NCI-H187 (cell line): ENCODE measurements at places on chromosomes 6 and 20.

DNA sequence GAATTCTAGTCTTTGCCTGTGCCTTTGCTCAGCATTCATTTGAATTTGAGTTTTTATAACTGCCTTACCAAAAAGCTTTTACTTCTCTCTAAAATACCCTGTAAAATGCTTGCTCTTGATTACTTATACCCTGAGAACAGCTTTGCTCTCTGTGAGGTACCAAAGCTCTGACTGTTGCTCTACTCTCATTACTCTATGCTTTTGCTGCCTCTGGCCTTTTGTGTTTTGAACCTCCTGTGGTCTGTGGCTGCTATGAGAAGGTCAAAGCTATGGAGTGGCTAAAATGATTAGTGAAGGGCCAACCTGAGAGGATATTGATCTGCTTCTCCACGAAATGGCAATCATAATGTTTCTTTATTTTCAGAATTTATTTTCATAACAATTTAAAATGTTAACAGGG, 375.6 kb upstream of the IMPG1 start:
- DNase-seq = no peak

DNA sequence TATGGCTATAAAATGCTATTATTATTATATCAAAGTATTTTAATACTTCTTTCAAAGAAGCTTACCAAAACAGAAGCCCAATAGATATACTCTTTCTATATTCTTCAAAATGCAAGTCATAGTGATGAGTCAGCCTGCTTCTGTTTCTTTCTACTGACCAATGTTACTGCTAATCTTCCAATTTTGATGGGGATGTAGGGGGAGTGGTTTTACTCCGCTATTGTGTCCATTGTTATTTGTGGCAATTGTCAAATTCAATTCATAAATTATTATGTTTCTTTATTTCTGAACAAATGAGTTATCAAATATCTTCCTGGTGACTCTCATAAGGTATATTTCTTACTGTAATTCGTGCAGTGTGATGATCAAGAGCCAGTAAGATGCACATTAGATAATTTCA, 221.5 kb upstream of the DEFB112 start:
- no peak for DNase-seq

- DNase-seq = no peak
Observed at GRCh38 chr20:18428490-18429173, 38.2 kb downstream of the DZANK1 start.

- DNase-seq = no peak
Observed at GRCh38 chr6:119459207-119459974, 109.8 kb upstream of the MAN1A1 start.

DNA sequence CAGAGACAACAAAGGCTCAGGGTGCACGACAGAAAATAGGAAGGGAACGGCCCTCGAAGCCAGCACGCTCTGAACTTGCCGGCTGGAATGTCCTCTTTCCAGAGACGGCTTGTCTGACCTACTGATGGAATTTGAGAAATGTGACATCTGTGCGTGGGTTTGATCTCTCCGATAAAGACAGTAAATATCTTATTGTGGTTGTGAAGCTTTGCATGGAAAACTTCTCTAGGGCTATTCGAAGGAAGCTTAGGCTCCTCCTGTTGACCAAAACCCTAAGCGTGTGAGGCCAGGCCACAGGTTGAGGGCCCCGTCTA, 247.3 kb downstream of the ZNF217 start:
- no peak for DNase-seq

DNA sequence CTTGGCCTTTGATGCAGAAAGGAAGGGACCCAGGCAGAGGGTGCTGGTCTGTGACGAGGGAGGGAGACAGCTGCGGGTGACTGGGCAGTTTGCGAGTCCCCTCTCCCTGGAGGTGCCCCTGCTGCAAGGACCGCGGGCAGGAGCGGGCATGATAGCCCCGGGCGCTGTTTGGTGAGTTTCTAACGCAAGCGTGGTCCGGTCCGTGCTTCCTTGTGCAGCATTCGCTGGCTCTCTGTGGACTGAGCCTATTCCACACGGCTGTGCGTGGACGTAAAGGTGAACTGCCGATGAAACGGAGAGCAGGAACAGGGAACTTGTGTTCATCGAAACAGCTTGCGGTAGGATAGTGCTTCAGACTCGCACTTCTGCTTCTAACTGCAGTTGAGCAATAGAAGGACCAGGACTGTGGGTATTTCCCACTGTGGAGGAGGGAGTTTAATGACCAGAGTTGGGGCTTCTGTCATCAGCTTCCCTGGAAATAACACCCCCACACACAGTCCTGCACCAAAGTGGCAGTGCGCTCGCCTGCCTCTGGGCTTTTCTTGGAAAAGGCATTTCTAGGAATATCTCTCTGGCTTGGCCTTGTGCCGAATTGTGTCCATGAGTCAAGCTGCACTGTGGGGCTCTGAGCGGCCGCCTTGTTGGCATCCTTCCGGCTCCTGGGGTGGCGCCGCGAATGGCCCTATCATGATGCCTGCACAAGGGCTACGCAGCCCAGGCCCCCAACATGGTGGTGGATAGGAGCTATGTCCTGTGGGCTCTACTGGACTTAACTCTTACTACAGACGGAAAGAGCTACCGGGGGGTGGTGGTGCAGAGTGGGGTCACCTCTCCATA, 48.9 kb downstream of the DUSP22 start:
- DNase-seq = no peak

GRCh38 chr20:63027922-63028389, 21.2 kb upstream of the BHLHE23 start:
- no peak for DNase-seq

DNA sequence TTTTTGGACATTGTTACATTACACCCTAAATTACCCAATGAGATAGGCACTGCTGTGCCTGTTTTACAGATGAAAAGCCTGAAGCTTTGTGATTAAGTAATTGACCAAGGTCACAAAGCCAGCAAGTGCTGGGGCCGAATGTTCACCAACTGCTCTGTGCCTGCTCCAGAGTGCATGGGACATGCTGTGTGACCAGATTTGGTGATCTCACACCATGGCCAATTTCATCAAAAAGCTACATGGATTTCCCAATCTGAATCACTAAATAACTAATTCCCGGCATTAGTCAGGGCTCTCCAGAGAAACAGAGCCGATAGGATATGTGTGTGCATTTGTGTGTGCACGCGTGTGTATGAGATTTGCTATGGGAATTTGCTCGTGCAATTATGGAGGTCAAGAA, 228.3 kb upstream of the ECI2 start:
- no peak for DNase-seq
